ENCODE measurements at places on chromosomes 11 and 22. TPM values are rescaled to one million over a fixed set of nuclear protein-coding genes. Genes with fewer than 3 reads are reported as not detected.

Gene SMIM35
- 0.08 TPM for polyA plus RNA-seq

Gene TMEM126B
- polyA plus RNA-seq = 60.7 TPM

DNA sequence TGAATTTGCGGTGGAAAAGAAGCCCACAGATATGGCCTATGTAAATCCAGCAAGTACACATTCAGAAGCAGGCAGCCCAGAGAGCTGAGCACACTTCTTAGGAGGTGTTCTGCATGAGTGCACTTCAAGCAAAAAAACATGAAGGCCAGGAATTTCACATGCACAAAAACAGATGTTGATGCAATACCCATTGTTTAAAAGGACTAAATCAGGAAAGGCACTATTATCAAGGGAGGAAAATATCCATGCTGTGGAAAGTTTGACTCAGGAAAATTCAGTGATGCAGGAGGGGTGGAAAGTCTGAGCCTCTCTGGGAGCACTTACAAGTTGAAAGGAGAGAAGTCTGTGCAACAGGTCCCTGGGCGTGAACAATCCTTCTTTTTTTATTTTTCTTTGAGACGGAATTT, 15.8 kb upstream of the CARS1 start:
- DNase-seq = no peak

DNA sequence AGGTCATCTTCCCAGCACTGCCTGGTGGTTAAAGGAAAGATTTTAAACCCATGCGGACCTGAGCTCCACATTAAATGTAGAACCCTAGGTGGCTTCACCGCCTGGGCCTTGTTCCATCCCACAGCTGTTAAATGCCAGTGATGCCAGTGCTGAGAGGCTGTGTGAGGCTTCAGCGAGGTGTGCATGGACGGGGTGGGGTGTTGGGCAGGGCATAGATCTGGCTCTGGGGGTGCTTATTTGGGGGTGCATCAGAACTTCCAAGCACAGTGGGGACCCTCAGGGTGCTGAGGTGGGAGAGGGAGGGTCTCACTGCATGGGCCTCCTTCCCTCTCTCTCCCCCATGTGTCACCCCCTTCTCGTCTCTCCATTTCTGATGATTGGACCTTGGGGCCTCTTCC, 90.1 kb upstream of the B3GAT1 start:
- no peak for DNase-seq

DNA sequence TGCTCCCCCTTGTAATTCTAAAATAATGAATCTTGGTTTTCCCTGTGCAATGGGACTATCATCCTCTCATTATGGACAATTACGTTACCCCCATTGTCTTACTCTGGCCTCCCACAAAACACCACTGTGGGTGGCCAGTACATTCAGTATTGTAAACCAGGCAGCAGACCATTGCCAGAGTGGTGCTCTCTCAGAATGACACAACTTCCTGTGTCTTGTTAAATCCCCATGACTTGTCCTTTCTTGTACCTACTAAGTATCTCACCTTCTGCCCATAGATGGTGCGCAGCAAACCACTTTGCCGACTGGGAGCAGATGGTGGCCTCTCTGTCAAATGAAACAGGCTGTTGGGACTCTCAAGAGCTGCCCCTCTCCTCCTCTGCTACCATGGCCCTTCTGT, 287.1 kb upstream of the RAG2 start:
- DNase-seq = no peak

- no peak for DNase-seq
These were observed 30.6 kb downstream of the CYB5R2 start for GRCh38 chr11:7642747-7643146.

Gene OR52E8
- not detected for polyA plus RNA-seq

- DNase-seq = no peak
These were observed 9.9 kb upstream of the OR51V1 start for GRCh38 chr11:5210376-5210885.

Gene DBX1
- 0.05 TPM for polyA plus RNA-seq

Gene MUC6
- polyA plus RNA-seq = 11.3 TPM

Gene SPI1
- polyA plus RNA-seq = 3.5 TPM

GRCh38 chr11:39542460-39542859, 1917.0 kb downstream of the LRRC4C start:
- DNase-seq = no peak

All from right renal pelvis (tissue), 4 donors.